ENCODE measurements at places on chromosomes 7 and 10.

DNA sequence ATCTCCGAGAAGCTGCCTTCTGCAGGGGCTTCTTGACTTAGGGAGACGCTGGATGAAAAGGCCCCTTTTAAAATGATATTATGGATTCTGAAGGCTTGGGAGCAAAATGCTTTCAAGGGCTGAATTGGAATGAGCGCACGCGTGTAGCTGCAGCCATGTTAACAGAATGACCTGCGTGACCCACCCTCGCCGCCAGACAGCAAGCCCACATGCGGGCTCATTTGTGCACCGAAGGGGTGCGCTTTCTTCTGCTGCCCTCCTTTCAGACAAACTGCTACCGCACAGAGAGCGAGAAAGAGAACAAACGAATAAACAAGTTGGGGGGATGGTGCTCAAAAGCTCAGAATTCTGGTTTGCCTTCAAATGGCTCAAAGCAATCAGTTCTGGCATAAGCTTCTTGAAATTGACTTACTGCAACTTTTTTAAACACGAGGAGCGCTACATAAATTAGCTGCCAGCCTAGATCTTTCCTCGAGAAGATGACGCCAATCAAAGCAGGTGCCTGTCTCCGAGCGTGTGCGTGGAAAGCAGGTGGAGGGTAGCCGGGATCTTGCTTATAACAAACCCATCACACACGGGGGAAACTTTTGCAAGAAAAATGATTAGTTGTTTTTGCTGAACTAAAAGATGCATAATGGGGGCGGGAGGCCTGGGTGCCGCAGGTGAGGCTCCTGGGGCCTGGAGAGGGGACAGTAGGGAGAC is 268.4 kb downstream of the MAD1L1 start:
- DNase-seq, result no peak

- DNase-seq, result no peak
These were observed 323.4 kb downstream of the PARD3 start for GRCh38 chr10:34491678-34492077.

DNA sequence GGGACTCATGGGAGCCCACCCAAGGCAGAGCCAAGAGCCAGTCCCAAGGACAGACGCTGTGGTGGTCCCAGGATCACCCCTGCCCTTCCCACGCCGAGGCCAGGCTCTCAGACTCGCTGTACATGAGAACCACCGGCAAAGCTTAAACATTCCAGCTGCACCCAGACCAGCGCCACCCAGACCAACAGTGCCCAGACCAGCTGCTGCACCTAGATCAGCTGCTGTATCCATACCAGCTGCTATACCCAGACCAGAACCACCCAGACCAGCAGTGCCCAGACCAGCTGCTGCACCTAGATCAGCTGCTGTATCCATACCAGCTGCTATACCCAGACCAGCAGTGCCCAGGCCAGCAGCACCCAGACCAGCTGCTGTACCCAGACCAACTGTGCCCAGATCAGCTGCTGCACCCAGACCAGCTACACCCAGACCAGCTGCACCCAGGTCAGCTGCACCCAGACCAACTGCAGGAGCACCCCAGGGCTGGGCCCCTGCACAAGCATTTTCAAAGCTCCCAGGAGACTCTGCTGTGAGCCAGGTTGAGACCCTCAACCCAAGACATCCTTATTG is 47.9 kb upstream of the CNPY1 start:
- DNase-seq, result no peak

- no peak for DNase-seq
These were observed 34.7 kb upstream of the CALN1 start for GRCh38 chr7:72446591-72447462.
